ENCODE measurements at places on chromosomes 16 and 17.

- no peak for DNase-seq
These were observed 5.3 kb upstream of the KAT7 start for GRCh38 chr17:49783071-49783715.

GRCh38 chr17:28372203-28372944 is 880 bp downstream of the SARM1 start:
- no peak for DNase-seq

GRCh38 chr17:75240394-75241142 is 20.8 kb downstream of the GGA3 start:
- DNase-seq, result peak; percentile 71

GRCh38 chr17:64008346-64008745 is 10.2 kb downstream of the PRR29 start:
- no peak for DNase-seq

DNA sequence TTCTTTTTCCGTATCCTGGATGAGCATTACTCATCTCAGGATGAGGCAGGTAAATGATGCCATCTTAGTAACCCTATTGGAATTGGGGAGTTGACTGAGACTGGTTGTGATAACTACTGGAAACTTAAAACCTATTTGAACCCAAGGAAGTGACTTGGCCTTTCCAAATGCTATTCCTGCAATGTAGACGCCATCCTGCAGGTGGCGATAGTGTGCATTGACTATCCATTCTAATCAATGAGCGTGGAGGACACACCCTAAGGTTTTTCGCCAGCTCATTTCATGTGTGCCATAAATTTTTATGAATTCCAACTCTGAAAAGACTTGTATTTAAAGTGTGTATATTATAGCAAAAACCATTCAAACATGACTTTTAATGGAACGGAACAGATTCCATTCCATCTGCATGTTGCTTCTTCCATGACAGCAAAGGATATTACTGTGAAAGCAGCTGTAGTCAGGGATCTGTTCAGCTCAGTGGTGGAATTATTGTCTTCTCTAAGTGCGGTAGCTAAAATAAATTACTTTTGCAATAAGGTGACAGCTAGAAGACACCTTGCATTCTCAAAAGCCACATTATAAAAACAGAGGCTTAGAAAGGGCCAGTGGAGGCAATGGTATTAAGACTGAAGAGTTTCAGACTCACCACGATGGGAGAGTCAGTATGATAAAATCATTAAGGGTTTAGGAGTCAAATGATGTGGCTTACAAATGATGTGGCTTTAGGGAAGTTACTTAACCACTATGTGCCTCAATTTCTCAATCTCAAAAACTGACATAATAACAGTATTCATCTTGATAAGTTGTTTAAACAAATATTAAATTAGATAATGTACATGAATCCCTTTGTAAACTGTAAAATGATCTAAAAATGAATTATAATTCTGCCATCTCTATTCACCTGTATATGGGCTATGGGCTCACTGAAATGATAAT is 55.5 kb downstream of the SYT17 start:
- DNase-seq, result peak; percentile 49

GRCh38 chr16:88718178-88718577 is 11.9 kb downstream of the CTU2 start:
- DNase-seq, result no peak

DNA sequence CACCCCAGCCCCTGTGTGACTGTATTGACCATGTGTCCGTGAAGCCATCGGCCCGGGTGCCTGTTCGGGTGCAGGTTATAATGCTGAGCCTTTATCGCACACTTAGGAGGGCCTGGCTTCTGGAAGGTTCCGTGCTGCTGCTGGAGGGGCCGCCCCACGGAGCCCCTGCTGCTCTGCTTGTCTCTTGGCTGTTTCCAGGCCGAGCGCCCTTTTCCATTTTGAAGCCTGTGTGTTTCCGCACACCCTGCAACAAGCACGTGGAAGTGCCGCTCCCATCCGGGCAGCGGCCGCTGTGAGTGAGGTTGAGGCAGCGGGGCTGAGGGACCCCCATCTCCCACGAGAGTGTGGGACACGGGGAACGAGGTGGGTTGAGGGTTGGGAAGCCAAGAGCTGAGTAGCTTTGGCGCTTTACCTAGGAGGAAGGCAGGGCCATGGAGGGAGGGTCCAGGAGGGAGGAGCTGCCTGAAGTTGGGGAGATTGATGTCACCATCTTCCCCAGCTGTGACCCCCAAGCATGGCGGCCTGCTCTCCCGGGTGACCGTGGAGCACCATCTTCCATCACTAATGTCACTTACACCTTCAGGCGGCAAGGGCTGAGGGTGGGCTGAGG is 200.1 kb upstream of the GSE1 start:
- peak; percentile 2 for DNase-seq

DNA sequence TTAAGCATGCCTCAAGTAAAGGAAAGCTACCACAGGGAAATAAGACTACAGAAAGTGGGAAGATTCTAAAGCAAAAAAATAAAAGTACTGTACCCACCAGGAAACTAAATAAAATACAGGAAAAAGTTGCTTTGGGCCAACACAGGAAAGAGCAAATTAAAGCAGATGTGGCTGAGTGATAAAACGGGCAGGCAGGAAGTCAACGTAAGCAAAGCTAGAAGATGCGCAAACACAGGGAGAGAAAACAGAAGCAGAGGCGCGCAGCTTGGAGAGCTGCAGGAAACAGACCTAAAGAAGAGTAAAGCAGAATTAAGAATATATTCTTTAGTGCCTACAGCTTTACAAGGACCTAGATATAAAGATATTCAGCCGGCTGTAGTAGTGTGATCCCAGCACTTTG is 21.7 kb downstream of the USP36 start:
- peak; percentile 55 for DNase-seq

DNA sequence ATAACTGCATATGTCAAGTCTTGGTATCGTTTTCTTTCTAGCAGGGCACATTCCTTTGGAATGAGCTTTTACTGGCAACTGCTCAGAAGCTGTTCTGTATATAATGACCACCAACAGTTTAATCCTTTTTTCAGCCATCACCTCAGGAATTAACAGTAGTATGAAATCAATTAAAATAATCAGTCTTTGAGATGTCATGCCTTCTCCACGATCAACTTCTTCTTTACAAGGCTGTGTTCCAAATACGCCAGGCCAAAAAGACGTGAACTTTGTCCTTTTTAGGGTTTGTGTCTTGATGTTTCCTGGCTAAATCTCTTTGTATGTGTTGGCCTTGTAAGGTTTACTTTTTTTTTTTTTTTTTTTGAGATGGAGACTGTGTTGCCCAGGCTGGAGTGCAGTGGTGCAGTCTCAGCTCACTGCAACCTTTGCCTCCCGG is 54.9 kb downstream of the ABCC1 start:
- DNase-seq, result no peak

GRCh38 chr17:15892244-15892643 is 52.7 kb upstream of the ADORA2B start:
- DNase-seq, result no peak

DNA sequence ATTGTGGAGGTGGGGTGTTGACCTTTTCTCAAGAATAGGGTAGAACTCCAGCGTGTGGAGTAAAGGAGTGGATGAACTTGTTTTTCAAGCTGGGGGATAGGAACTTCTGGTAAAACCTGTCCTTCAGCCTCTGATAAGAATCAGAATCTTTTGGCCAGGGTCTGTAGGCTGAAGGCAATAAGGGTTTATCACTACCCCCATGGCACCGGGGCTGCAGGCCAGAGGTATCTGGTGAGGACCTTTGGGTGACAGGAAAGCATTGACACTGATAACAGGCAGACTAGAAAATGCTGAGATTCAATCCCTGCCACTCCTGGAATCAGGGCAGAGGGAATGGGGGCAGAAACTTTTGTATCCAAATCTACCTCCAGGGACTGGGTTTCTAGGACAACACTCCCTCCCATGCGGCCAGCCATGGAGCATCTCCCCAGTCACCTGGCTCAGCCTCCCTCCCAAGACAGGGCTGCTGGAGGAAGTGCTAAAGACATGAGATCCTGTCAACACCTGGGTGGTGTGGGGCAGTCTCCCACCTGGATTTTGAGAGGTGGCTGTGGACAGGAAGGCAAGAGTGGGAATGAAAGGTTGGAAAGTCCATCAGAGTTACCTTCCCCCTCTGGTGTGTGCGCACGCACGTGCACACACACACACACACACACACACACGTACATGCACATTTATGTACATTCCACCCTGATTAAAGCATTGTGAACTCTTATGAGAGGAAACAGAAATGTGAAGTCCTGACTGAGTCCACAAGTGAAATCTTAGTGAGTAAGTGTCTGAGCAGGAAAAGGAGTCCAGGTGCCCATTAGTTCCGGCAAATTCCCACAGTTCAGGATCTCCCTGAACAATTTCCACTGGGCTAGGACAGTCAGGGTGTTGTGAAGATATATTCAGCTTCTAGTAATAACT is 53.1 kb upstream of the MARCHF10 start:
- no peak for DNase-seq

DNA sequence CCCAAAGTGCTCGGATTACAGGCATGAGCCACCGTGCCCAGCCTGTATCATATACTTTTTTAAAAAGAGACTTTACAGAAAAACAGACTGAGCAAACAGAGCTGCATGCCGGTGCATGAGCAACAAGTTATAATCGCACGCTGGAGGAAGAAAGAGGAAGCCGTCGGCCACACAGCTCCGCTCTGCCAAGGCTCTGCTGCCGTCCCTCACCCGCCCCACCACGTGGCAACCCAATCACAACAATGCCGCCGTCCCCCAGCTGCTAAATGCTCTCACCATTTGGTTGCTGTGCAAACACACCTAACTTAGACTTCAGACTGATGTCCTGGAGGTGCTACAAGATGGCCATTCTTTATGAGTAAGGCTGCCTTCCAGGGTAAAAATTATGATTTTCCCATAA is 83.5 kb downstream of the ADCY9 start:
- no peak for DNase-seq

- no peak for DNase-seq
These were observed 72.7 kb downstream of the N4BP1 start for GRCh38 chr16:48537275-48537674.

GRCh38 chr16:85393674-85394451 is 219.3 kb upstream of the GSE1 start:
- peak; percentile 84 for DNase-seq

- DNase-seq, result peak; percentile 56
These were observed 335 bp downstream of the TMEM11 start for GRCh38 chr17:21213638-21214014.

DNA sequence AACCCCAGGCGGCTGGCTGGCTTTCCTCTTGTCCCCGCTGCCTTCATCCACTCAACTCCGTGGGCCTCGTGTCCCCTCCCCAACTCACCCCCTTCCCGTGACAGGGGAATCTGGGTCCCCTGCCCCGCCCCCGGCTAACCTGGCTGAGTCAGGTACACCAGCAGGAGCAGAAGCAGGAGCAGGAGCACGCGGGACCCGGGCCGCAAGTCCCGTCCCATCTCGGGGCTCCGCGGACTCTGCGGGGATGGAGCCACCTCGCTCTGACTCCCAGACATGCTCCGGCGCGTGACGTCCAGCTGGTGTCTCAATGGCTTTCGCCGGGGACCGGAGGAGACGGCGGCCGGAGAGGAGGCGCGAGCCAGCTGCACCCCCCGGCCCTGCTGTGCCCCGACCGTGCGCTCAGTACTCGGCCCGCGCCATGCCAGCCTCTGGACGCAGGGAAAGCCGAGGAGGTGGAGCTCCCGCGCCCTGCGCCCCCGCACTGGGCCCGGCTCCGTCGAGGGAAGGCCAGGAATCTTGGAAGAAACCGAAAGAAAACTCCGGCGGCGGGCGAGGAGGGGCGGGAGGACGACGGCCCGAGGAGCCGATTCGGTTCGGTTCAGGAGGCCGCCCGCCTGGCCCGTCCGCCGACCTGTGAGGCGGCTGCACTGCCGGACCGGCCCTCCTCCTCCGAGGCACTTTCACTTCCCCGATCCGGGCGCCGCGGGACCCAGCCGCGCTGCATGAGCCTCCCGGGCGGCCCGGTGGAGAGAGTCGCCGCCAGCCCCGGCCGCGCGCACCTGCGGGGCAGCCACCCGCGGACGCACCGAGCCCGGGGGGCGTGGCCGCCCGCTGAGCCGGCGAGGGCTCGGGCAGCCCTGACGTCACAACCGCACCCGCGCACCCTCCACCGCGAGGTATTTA is at the start of the genes CXCL16 and ZMYND15:
Gene CXCL16, minus strand, starts transcription at position 807 of the 903 bp plus-strand sequence. Its CDS starts 589 bp downstream, at position 218.
Gene ZMYND15, plus strand, starts transcription at position 712 of the 903 bp plus-strand sequence. CDS start 716 bp downstream, outside the sequence.
- DNase-seq, result peak; percentile 31

DNA sequence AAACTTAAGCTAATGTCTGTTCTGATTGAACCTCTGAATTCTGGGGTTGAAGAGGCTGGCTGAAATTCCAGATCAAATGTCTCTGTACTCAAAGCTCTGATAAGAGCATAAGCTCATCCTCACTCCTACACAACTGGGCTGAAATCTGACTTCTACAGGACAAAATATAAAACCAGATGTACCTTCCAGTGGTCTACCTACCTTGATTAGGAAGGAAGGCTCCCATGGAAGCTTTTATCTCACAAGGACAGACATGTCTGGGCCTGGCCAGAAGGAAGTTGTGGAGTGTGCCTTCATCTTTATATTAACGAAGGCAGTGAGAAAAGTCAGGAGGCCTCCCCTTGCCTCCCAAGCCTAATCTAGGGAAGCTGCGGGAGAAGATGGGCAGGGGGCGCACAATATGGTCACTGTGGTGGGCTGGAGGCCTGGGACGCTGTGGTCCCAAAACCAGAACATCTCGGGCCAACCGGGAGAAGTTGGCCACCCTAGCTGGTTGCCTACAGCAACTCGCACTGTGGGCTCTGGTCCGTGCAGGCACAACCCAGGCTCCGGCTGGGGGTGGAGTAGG is 55.6 kb upstream of the LRRC37A3 start:
- no peak for DNase-seq

DNA sequence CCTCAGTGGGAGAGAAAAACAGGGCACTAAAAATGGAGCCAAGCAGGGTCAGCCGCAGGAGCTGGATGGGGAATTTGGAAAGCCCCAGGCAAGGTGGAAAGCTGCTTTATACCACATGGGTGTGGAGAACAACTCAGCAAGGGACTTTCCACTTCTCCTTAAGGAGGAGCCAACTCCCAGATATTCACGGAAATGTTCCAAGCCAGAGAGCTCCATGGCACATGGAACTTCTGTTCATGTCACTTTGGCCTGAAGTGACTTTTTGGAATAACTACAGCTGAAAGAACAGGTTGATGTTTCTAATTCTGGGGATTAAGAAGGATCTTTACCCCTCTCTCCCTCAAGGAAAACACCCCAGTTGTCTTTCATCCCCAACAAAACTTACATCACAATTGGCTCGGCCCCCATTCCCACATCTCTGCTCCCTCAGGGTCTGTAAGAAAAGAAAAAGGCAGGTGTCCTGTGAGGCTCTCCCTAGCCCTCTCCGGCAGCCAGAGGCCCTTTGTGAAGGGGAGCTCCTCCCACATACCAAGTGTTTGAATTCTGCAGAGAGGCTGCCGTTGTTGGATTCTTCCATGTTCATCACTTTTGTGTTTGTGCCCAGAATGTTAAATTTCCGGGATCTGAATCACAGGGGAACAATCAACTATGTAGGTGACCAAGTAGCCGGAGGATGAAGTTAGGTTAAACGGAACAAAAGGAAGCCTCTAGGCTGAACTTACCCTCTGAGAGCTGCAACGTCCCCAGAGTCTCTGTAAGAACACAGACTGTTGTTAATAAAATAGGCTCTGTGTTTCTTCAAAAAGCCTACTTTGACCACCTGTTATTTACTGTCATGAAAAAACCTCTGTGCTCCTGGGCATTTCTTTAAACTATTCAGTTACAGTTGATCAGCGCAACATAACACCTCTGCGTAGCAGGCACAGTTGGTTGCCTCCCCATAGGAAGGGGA is 41.0 kb downstream of the STAT5A start:
- no peak for DNase-seq

GRCh38 chr17:79331492-79331891 is 256.9 kb downstream of the ENGASE start:
- DNase-seq, result no peak

Data from endothelial cell (in vitro differentiated cells).